ENCODE measurements at places on chromosomes 11 and 22.

DNA sequence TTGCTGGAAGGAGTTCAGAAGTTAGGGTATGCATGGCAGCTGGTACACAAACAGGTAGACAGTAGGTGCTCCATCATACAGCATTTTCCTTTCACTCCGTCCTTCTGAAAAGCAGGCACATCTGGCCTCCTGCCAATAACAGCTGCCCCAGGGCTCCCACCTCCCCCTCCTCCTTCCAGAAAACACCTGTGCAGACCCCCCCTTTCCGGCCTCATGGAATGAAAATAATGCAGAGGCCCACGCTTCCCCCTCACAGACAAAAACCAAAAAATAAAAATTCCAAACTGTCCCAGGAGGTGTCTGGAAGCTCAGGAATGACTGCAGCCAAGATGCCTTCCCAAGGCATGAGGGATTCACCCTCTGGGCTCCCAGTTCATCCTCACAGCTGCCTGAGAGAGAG lies 185.5 kb downstream of the MN1 start:
- no peak for ATAC-seq

DNA sequence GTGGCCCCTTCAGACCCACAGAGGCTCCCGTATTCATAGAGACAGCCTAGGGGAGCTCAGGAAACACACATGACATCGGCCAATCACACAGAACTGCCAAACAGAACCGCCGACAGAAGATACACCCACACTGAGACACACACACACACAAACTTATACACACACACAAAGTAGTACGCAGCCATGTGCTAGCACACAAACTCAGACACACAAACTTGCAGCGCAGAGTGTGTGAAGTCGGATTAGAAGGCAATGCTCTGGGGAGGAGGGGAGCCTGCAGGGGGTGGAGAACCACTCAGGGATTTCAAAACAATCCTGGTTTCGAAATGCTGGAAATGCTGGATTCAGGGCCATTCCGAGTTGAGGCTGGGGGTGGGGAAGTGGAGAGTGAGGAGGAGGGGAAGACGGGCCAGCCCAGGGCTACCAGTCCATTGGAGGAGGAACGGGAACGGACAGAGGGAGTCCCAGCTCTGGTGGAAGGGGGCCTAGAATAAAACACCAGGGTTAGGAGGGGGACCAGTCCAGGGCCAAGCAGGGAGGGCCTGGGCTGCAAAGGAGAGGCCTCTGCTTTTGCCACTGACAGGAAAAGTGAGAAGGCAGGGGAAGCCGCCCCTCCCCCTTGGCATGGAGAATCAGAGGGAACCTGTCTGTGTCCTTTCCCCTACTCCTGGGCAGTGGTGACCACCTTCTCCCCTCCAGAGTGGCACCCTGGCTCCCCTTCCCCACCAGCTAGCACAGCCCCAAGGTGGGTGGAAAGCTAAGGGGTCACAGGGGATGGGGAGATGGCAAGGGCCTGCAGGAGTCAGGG lies 4.4 kb downstream of the BCL9L start:
- no peak for ATAC-seq

DNA sequence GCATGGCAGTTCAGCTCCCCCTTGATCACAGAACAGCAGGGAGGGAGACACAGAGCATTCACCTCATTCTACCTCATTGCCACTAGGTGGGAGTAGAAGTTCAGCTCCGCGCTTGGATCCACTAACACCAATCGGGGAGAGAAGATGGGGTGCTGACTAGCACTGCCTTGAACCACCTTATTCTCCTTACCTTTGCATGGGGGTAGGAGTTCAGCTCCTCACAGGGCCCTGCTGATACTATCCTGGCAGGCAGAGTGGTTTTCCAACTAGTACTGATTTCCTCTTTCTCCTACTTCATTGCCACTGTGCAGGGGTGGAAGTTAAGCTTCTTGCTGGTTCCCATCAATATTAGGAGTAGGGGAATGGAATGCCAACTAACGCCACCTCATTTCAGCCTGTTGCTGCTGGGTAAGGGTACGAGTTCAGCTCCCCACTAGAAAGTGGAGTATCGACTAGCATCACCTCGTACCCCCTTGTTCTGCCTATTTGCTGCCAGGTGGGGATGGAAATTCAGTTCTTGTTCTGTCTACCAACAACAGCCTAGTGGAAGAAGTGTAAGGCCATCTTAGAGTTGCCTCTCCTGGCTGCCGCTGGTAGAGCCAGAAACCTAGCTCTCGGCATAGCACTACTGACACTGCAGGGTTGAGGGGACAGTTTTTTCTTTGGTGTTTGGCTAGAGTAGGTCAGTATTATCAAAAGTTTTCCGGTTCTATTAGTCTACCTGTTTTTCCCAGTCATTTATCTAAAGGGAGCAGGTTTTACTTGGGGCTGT lies 550.9 kb upstream of the CCDC90B start:
- ATAC-seq, result no peak

DNA sequence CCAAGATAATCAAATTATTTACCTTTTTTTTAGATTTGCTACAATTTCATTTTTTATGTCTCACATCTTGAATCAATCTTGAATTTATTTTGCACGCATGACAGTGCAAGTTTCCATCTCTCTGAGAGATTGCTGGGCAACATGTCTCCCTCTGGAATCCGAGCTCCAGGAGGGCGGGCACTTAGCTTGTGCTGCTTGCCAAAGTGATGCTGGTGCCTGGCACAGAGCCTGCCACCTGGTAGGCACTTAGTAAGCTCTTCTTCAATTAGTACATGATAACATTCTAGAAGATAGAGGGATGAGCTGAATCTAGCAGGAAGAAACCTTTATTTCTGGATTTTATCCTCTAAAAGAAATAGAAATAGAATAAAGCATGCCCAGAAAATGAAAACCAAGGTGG lies 27.5 kb upstream of the OR9I1 start:
- ATAC-seq, result no peak

- no peak for ATAC-seq
Observed at GRCh38 chr11:134048028-134048427, 20.8 kb upstream of the JAM3 start.

GRCh38 chr11:66467034-66467659 lies 442 bp downstream of the PELI3 start:
- peak; percentile 59 for ATAC-seq

DNA sequence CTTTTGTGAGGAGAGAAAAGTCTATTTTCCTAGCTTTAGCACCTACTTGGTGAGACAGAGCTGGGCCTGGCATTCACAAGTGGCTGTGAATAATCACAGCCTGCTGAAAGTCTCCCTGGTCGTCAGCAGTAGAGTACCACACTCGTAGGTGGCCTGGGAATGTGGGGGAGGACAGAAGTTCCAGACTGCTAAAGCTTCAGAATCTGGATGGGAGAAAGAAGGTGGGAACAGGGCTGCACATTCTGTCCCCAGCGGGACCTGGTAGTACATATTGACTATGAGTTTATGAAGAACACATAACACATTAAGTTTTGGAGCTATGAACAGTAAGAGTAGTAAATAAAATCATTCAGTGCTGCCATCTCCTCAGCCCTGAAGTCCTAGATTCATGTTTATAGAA lies 19.0 kb upstream of the LIMK2 start:
- ATAC-seq, result no peak
